T-helper 9 cell (primary cell): ENCODE measurements at places on chromosomes 13 and 19.
A peak's percentile ranks its signal among the peaks of the same experiment; 100 is the strongest.

DNA sequence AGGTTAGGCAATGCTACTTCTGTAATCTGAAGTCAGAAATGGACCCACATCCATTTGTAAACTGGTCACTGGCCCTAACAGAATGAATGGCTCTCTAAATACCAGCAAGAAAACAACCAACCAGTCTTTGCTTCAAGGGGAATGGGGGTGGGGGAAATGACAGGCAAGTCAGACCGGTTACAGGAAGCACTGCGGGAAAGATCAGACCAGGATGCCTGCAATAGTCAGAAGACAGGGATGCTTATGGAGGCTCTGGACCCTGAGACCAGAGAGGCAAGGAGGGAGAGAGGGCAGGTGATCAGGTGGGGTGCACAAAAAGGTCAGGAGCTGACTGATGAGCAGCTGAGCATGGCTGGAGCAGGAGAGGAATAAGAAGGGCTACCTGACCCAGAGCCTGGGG, 13.1 kb downstream of the MED26 start:
- no peak for DNase-seq

GRCh38 chr19:31350693-31351055, 1.4 kb upstream of the TSHZ3 start:
- DNase-seq = no peak

GRCh38 chr19:18261474-18261873, 12.8 kb downstream of the IQCN start:
- DNase-seq = no peak

DNA sequence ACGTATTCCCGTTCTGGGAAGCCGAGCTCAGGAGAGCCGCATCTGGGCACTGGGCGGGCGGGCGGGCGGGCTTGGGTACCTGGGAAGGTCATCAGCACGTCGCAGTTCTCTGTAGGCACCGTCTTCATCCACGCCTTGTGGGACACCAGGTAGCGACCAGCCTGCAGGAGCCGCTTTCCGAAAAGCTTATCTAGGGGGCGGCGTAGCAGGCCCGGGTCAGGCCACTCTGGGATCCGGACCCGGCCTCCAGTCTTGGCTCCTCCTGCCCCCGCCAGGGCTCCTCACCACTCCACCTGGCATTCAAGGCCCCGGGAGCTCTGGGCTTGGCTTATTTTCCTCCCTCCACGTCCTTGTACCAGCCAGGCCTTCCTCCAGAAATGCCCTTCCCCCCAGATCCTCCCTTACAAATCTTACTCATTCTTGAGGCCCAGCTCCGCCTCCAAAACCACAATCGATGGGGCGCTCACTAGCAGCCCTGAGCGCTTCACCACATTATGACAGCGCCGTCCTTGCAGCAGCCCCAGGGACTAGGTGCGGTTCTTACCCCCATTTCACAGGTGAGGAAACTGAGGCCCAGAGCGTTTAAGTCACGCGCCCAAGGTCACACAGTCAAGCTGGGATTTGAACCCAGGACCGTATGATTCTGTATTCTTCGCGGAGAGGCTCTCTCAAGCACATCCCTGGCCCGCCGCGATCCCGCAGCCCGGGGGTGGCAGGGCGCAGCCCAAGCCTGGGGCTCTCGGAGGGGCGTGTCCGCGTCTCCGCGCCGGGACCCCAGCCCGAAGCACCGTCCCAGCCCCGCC, 843 bp downstream of the ANO8 start:
- DNase-seq = peak; percentile 51

- DNase-seq = no peak
These were observed 48.0 kb upstream of the RCBTB2 start for GRCh38 chr13:48580896-48581295.
